Foreskin keratinocyte (primary cell): ENCODE measurements at places on chromosomes 2 and 18. TPM values are rescaled to one million over a fixed set of nuclear protein-coding genes. Genes with fewer than 3 reads are reported as not detected.

The AQP12A gene
- polyA plus RNA-seq: not detected in 2 replicates

The TMEFF2 gene
- not detected in 2 replicates for polyA plus RNA-seq

The CHRND gene
- not detected in 2 replicates for polyA plus RNA-seq

DNA sequence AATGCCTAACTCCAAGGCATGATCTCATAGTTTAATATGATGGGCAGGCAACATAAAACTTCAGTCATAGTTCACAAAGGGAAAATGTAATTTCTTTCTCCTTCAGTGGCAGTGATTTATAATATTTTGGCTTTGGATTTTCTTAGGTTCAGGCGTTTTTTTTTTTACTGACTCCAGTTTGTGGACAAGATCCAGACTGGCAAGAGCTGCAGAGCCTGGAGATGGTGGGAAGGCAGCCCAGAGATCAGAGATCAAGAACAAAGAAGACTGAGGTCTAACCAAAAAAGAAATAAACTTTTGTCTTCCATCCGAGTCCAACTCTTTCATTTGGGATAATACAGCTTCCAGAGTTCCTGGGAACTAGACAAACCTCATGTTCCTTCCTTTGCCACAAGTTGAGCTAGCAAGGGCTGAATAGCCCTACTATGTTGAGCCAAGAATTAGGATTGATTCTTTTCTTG lies 215.3 kb upstream of the SETBP1 start:
- no peak for DNase-seq

DNA sequence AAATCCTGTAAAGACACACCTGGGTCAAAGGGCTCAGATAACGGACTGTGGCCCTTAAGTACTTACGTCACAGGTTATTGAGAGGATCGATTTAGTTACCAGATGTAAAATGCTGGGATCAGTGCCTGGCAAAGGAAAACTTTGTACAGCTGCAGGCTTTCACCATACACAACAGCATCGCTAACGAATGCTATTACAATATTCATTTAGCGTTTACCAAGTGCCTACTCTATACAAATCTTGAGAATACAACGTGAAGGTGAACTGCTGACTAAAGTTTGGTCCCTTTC lies 619 bp upstream of the MSH6 start:
- no peak for DNase-seq

GRCh38 chr2:46559261-46559660 lies 79.9 kb downstream of the TMEM247 start:
- no peak for DNase-seq

GRCh38 chr2:29573612-29574011 lies 347.8 kb downstream of the ALK start:
- no peak for DNase-seq

DNA sequence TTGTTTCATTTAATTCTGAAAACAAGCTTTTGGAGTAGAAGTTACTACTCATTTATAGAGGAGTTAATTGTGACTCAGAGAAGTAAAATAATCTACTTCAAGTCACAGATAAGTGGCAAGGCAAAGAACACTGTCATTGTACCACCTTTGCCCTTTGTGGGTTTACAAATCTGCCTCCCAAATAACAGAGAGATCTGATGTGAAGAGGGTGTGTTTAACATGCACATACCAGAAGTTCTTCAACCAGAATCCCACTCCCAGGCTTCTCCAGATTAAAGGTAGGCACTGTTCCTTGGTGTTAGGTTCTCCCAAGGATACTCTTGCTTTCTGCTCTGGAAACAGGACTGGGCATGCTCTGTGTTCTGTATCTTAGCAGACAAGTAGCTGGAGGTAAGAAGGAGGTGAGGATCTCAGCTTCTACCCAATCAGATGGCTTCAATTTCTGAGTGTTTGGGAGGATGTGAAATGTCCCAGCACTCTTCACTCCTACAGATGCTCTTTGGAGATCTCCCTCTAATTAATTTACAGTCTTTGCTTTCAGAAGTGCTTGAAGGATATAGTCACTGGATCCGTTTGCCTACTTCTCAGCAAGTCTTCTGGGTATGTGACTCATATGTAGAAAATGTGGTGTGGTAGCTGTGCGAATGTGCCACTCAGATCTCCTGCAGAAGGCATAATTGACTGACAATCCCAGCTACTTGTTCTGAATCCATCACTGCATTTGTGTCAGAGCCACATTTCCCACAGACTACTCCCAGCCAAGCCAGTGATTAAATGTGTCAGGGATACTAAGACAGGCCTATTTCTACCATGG lies 111.1 kb downstream of the KLHL14 start:
- peak; percentile 59 for DNase-seq

DNA sequence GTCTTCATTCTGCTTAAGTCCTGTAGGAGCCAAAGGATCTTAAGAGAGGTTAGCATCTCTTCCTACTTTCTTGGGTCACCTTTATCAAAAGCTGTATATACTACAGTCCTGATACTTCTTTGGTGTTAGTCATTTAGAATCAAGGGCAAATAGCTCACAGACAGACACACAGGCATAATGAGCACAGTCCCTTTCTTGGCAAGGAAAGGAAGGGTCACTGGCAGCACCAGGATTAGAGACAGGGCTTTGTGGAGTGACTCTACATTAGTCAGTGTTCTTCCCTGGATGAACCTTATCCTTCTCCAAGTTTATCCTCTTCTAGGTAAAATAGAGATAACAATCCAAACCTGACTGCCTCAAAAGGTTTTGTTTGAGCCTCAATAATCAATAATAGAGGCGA lies 40.0 kb upstream of the NCKAP5 start:
- DNase-seq: no peak

DNA sequence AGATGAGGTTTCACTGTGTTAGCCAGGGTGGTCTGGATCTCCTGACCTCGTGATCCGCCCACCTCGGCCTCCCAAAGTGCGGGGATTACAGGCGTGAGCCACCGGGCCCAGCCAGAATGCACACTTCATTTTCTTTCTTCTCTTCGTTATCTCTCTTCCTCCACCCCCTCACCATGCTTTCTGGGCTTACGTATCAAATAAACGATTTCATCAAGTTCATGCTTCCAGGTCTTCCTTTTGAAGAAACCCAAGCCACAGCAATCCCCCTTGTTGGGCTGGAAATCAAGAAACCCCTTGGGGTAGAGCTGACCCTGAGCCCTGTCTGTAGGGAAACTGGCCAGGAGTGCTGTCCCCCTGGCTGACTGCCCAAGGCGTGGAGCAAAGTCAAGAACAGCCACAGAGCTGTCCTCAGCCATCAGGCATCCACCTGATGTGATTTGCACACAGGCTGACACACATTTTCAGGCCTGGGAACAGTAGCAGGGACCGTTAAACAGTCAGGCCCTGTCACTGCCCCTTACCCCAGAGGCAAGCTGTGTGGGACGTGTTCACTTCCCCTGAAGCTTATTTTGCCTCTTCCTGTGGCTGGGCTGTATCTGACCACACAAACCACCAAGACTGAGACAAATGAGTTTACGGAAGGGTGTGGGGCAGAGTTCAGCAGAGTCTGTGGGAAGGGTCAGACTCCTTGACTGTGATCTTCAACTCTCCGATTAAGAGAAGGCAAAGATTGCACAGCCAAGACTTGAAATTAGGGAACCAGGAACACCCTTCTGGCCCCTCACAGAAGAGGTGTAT lies 15.1 kb upstream of the NMUR1 start:
- no peak for DNase-seq

- no peak for DNase-seq
These were observed 75.9 kb upstream of the PID1 start for GRCh38 chr2:229346816-229347540.
